ENCODE measurements at places on chromosomes 1 and 21. TPM values are rescaled to one million over a fixed set of nuclear protein-coding genes. Genes with fewer than 3 reads are reported as not detected.

GRCh38 chr1:32241001-32241763 lies 5.8 kb upstream of the FAM167B start:
- no peak for DNase-seq

DNA sequence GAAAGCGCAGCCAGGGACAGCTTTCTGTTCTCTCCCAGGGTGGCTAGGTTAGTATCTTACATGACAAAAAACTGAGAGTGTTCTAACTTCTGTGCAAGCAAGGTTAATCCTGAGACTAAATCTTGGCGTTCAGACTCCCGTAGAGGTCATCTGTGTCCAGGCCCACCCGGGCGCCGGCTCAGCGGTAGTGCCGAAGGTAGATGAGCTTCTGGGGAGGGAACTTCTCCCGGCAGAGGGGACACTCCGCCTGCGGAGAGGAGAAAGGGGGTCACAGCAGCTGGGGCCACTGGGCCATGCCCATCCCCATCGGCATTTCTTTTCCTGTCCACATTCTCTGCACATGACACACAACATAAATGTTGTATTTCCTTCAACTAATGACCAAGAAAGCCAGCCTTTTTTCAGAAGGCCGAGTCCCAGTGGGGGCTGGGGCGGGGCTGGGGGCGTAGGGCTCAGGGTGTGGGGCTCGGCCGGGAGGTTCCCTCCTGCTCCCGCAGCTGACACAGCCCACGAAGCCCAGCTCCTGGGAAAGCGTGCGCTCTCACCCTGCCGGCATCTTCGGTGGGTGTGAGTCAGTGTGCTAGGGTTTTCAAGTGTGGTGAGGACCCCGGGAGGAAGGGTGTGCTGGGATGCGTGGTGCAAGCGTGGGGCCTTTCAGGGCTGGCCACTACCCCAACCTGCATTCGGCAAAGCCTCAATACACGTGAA lies 6.6 kb downstream of the PEX10 start:
- DNase-seq = no peak

DNA sequence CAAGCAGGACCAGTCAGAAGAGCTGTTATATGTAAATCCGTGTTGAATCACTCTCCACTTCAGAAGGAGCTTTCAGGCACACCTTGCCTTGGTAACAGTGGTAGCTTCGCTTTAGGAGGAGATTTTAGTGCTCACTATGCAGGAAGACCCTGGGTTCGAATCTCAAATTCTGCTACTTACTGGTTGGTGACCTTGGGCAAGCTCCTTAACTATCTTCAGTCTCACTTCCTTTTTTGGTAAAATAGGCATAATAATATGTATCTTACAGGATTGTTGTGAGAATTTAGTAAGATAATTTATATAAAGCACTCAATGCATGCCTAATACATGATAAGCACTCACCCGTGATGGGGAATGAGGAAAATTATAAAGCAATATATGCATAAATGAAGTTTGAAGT lies 46.7 kb upstream of the GPR52 start:
- DNase-seq = no peak

Gene RCSD1
- 19.9 TPM for polyA plus RNA-seq

Gene ELAPOR1
- 0.13 TPM for polyA plus RNA-seq

Gene IBA57
- 6.6 TPM for polyA plus RNA-seq

Gene ZSCAN20
- 2.4 TPM for polyA plus RNA-seq

Gene PTCH2
- 2.2 TPM for polyA plus RNA-seq

All from urinary bladder (tissue), 4 donors.